ENCODE measurements at places on chromosomes 3 and 15.

GRCh38 chr15:65184868-65185717 is at the start of gene CLPX:
CLPX (minus strand) TSS chr15:65185342; CDS start chr15:65185153, 189 bp downstream.
- DNase-seq: peak; percentile 94

GRCh38 chr15:45573961-45574629 is 13.1 kb upstream of the BLOC1S6 start:
- DNase-seq: no peak

- DNase-seq: no peak
Measured at GRCh38 chr15:91208371-91208770, 108.3 kb downstream of the SV2B start.

DNA sequence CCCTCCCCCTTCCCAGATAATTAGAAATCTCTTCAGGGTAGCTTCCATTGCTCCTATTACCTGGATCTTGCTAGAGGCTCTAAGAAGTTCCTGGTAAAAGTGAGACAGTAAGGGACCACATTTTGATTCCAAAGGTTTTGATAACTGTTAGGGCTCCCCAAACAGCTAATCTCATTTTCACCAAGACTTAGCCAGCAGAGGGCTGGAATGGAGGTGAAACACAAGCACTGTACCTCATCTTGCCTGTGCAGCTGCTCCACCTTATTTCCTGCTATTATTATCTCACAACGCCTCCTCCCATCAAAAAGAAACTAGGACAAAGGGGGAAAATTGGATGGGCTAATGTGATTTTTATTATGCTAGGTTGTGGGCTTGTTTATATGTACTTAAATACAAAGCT is 7.3 kb downstream of the SETD5 start:
- DNase-seq: no peak

Measured in right renal pelvis (tissue), 4 donors.